Brain microvascular endothelial cell (primary cell): ENCODE measurements at places on chromosomes 3 and 15.

GRCh38 chr3:101758224-101758623, 20.8 kb upstream of the NXPE3 start:
- DNase-seq, result no peak

DNA sequence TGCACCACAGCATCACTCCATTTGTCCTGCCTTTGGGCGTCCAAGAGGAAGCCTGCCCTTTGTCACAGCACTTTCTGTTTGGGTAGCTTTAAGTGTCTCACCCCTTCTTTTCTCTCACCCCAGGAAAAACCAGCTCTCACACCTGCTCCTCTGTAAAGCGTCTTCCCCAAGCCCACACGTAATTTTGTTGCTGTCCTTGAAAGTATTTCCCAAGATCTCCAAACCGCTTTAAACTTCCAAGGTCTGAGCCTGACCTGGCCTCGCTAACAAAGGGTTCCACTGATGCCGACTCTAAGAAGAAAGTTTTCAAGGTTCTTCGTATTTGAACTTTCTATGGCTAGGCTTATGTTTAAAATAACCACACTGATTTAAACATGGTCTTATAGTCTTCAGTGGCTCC, 5.3 kb downstream of the ABHD2 start:
- no peak for DNase-seq

DNA sequence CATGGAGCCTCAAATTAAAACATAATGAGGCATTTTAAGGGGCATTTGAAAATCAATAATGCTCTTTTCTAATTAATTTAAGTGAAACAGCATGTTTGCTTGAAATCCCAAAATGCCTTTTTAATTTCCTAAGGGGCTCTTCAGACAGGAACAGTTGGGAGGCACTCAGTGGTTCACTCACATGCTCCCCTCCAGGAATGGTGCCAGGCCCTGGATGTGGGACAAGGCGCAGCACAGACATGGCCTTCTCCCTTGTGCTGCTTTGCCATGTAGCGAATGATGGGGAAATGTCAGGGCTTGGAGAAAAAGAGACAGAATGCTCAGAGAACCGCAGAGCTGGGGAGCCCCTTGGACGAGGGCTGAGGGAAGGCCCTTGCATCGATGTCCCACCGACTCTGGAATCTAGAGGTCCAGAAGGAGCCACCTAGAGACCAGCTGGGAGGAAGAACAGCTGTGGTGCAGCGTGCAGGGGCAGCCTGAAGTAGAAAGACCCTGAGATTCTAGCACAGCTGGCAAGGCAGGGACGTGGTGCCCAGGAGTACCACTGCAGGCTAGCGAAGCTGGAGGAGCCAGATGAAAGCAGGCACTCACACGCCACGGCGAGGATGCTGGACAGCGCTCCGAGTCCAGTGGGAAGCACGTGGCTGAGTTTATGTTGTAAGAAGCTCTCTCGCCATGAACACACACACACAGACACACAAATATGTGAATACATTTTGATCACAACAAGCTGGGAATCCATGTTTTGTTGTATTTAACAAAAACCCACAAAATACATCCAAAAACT, 27.0 kb downstream of the NSMCE3 start:
- peak; percentile 19 for DNase-seq

- DNase-seq, result no peak
Observed at GRCh38 chr3:195160257-195160898, 110.6 kb downstream of the XXYLT1 start.

- DNase-seq, result no peak
Observed at GRCh38 chr3:10574101-10574620, 68.8 kb upstream of the ATP2B2 start.

- no peak for DNase-seq
Observed at GRCh38 chr3:48399387-48400172, 27.6 kb downstream of the FBXW12 start.

- DNase-seq, result peak; percentile 56
Observed at GRCh38 chr15:44034933-44035624, 160.0 kb downstream of the FRMD5 start.

- no peak for DNase-seq
Observed at GRCh38 chr3:64349551-64349950, 124.3 kb upstream of the PRICKLE2 start.

DNA sequence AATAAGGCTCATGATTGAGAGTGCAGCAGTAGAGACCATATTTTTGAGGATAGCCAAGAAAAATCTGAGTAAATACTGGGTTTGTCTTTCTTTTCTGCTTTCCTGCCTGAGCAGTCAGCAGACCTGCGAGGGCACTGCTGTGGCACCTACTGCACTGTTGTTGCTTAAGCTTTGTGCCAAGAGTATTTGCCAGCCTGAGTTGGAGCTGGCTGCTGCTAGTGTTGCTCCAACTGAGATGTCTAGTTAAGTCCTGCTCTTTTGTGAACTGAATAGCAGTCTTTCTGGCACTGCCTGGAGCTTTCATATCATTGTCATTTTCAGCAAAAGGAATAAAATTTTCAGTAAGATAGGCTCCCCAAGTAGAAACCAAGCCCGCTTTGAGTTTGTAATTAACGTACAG, 214.5 kb upstream of the P2RY1 start:
- DNase-seq, result no peak

GRCh38 chr15:82942691-82943090, 9.8 kb downstream of the HOMER2 start:
- no peak for DNase-seq

DNA sequence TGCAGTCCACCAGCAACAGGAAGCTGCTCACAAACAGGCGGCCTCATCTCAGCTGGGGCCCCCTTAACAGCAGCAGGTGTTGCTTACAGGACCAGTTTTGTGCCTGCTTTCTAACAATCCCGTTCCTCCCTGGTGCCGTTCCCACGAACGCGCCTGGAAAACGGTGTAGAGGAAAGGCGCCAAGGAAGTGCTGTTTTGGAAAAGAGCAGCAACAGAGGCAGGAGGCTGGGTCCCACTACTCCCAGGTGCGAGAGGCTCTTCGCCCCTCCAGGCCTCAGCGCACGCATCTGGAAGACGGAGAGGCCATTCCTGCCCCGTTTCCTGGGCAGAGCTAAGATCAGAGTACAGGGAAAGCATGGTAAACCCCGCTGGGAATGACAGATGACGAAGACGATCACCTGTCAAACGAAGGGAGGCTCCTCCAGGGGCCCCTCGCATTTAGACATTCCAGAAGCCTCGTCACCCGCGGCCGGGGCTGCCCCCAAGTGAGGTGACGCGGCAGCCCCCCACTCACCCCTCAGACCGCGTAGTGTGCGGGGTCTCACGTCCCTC, 603 bp downstream of the SCAPER start:
- DNase-seq, result no peak

- no peak for DNase-seq
Observed at GRCh38 chr15:72368325-72368724, 7.5 kb downstream of the HEXA start.

- DNase-seq, result peak; percentile 86
Observed at GRCh38 chr3:113744941-113745755, 901 bp downstream of the NAA50 start.

GRCh38 chr3:153246806-153247205, 84.8 kb downstream of the RAP2B start:
- DNase-seq, result no peak

DNA sequence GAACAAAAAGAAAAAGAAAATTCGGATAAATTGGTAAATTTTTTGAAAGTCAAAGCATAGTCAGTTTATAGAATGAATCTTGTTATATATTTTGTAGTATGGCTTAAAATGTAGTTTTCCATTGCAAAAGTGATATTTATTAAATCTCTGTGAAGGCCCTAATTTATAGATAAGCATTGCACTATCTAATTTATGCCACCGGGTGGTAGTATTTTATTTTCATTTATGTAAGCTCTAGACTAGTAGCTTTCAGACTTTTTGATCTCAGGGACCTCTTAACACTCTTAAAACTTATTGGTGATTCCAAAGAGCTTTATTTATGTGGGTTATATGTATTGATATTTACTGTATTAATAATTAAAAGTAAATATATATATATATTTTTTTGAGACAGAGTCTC, 133.9 kb upstream of the LRRFIP2 start:
- no peak for DNase-seq

GRCh38 chr3:123163141-123163540, 38.6 kb upstream of the SEC22A start:
- no peak for DNase-seq

GRCh38 chr3:175093748-175094147, 234.6 kb downstream of the NAALADL2 start:
- DNase-seq, result no peak

- no peak for DNase-seq
Observed at GRCh38 chr3:178634975-178635374, 98.7 kb downstream of the KCNMB2 start.

DNA sequence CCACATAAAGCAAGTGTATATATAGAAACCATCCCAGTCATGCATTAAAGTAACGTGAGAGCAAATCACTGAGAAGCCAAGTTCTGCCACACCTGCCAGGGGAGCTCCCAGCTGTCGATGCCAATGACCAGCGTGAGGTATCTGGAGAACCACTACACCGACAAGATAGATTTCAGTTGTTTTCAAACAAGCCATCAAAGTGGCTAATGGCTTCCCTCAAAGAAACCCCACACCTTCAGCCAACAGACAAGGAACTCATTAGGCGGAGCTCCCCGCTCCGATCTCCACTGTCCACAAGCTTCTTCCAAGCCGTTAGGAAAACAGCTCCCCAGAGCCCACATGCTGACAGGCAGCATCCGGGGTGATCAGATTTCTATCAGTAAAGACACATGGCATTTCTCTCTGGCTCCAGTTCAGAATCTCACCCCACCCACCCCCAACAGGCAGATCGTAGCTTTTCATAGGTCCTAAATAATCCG, 54.2 kb upstream of the SPATA12 start:
- no peak for DNase-seq

DNA sequence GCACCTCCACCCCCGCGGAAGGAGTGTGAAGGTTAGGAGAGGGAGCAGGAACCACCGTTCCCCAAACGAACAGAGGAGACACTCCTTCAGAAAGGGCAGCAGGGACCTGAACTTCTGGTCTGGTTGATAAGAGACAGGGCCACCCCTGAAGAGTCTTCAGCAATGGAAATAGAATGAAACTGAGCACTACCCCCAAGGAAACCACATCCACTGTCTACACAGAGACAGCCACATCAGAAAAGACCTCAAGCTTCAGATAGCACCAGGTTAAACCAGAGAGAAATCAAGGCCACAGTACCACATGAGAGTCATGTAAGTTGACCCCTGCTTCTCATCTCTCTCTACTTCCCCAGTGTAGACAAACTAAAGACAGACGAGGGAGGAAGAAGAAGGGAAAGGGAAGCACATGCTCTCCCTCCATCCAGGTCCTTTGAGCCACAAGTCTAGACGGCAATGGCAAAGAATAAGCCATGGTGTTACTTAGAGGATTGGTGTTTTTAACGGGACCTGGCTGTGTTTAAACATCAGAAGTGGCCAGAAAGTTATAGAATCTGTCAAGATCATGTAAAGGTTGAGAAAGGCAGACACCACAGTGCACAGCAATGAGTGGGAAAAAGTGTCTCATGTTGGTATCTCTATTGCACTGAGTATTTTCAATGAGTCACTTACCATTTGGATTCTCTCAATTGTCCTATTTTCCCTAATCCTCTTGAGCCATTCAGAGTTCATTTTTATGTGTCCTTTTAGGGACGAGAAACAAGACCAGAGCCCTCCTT, 31.4 kb upstream of the CTNNB1 start:
- DNase-seq, result no peak

DNA sequence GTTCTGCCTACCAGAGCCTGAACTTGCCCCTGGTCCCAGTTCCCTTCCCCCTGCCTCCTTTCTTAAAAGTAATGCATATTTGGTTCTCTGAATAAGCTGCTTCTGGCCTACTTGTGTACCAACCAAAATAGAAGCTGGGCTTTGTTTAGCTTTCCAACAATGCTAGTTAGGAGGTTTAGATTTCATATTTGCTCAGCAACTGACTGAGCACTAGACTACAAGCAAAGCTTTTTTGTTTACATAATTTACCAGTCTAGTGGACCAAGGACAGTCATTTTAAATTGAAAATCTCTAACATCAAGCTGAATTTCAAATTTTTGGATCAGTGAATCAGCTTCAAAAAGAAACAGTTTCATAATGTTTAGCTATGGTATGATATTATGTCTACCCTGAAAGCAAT, 331.2 kb downstream of the ULK4 start:
- DNase-seq, result no peak

- peak; percentile 80 for DNase-seq
Observed at GRCh38 chr3:132029182-132029902, 5.5 kb downstream of the CPNE4 start.

DNA sequence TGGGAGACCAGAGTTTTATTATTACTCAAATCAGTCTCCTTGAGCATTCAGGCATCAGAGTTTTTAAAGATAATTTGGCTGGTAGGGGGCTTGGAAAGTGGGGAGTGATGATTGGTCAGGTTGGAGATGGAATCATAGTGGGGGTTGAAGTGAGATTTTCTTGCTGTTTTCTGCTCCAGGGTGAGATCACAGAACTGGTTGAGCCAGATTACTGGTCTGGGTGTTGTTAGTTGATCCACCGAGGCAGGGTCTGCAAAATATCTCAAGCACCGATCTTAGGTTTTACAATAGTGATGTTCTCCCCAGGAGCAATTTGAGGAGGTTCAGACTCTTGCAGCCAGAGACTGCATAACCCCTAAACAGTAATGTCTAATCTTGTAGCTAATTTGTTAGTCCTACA, 141.0 kb downstream of the OTOL1 start:
- no peak for DNase-seq

DNA sequence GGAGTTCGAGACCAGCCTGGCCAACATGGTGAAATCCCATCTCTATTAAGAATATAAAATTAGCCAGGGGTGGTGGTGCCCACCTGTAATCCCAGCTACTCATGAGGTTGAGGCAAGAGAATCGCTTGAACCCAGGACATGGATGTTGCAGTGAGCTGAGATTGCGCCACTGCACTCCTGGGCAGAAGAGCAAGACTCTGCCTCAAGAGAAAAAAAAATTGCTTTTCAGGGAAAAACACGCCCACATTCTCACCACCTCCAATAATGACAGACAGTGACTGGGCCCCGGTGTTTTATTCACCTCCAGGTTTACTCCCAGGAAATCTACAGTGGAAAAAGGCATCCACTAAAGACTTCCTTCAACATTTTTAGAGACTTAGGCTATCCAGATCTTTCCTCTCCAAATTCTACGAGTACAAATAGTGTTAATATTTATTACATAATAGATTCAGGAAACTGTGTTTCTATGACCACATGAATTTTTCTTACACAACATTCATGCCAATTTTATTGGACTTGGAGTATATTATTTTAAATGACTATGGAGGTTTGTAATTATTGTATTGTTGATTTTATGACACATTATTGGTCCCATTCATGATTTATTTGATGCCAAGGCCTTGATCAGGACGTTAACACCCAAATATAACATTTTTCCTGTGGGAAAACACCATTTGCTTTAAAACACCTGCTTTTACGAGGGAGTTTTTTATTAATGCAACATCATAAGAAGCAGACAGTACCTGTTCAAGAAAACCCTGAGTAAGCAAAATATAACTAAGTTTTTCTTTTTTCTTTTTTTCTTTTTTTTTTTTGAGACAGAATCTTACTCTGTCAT, 26.6 kb downstream of the IGF2BP2 start:
- DNase-seq, result no peak

DNA sequence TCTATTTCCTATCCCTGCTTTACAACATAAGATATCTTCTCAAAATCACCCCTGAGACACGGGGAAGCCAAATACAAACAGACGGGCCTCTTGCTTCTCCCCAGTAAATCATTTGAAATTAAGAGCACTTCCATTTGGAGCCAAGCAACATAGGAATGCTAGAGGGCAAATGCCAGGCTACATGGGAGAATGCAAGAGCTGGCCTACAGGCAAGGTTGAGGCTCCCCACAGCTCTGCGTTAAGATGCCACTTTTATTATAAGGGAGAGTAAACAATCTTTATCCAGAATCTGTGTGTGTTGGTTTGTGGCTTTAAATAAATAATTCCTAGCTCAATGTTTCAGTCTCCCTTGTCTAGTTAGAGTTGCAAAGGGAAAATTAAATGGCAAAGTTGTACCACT, 305.1 kb upstream of the KCNH8 start:
- no peak for DNase-seq

- DNase-seq, result no peak
Observed at GRCh38 chr15:82298520-82298919, 35.9 kb downstream of the SAXO2 start.
